ENCODE measurements at places on chromosomes 11 and 22.

GRCh38 chr11:111826322-111826950 is 44.9 kb downstream of the ALG9 start:
- DNase-seq, result no peak

DNA sequence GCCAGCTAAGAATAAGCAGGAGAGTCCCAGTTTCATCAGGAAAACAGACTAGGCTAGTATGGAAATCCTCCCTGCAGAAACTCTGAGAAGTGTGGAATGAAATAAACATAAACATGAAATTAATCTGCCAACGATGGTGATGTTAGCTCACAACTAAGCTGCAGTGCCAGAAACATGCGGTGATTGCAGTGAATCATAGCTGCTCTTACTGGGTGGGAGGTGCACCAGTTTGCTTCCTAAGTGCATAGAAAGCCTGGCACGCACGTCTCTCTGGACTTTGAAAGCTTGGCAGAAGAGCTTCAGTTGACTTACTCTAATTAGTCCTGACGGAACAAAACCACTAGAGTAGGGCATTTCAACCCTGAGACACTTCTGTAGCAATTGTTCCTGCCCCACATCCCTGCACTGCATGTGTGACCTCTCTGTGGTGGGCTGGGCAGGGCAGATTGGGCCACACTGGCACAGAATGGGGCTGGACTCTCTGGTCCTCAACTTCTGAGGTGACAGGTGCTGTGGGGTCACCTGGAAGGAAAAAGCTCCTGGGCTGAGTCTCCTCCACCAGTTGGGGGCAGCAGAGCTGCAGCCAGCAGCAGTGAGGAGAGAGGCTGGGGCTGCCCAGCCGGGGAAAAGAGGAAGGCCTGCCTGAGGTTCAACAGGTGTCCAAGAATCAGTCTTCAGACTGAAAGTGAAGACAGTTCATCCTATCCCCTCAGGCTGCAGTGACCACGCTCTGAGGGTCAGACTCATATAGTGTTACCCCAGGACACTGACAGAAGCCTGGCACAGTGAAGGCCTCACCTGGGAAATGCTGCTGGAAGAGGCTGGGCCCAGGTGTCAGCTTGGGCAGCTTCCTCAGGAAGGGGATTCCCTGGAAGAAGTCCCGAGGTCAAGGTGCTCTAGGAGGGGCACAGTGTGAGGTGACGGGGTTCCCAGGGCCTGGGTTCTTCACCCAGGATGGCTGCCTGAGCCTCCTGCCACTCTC is 40.5 kb downstream of the GGTLC2 start:
- no peak for DNase-seq

DNA sequence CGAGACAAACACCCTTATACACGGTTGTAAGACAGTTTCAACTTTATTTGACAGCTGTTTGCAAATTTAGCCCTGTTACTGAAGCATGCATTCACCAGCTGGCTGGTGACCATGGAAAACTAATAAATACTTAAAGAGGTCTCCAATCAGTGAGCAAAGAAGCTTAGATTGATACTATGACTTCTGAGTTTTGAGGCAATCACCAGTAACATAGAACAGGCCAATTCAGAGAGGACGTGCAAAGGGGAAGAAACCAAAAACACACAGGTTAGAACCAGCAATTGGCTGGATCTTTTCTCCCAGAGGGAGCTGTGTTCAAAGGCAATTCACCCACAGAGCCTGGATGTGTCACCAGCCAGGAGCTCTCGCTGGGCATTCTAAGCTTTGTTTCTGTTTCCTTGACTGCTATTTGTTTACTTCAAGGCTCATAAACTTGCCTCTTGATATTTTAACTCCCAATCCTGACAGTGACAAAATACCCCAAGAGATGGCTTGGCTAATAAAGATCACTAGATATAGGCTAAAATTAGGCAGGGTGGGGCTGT is 113.6 kb upstream of the MTMR2 start:
- no peak for DNase-seq

- no peak for DNase-seq
Measured at GRCh38 chr11:30239025-30239424, 8.2 kb downstream of the FSHB start.

DNA sequence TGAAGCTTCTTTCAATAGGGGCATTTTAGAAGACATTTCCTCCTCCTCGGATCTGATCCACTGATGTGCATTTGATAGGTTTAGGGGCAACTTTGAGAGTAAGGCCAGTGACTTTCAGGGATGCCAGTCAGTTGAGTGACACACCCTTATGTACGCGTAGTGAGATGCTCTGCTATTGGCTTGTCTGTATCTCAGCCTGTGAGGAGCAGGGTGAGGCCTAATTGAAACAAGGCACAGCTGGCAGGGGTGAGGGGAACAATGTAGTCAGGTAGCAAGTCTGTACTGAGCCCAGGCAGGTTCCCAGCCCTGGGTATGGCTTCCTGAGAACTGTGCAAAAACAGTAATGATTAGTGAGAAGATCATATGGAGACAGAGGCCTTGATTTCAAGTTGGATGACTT is 61.5 kb downstream of the STIM1 start:
- no peak for DNase-seq

- no peak for DNase-seq
Measured at GRCh38 chr11:5203366-5203765, 2.9 kb upstream of the OR51V1 start.

DNA sequence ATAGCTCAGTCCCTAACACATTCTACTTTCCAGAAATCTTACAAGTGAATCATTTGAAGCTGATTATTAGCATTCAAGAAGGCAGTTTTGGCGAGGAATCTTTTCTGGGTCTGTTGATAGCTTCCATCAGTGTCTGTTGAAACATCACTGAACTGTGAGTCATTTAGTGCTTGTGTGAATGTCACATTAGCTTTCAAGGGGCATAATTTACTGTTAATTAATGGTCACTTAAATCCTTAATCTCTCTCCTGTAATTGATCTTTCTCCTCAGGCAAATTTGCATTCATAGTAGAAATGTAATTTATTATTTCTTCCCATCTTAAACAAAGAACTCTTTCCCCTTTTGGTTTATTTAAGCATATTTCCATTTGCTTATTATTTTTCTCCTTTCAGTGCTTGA is 2.6 kb downstream of the HTR3B start:
- no peak for DNase-seq

DNA sequence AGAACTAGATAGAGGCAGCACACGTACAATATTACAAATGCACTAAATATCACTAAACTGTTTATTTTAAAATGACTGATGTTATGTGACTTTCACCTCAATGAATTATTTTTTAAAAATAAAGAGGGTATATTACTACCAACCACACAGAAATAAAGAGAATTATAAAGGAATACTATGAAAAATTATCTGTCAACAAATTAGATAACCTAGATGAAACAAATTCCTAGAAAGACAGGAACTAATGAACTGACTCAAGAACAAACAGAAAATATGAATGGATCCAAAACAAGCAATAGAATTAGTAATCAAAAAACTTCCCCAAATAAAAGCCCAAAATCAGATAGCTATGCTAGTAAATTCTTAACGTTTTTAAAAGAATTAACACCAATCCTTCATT is 10.3 kb downstream of the ZNF280B start:
- DNase-seq, result no peak

- no peak for DNase-seq
Measured at GRCh38 chr22:27251563-27251962, 550.0 kb downstream of the MN1 start.

DNA sequence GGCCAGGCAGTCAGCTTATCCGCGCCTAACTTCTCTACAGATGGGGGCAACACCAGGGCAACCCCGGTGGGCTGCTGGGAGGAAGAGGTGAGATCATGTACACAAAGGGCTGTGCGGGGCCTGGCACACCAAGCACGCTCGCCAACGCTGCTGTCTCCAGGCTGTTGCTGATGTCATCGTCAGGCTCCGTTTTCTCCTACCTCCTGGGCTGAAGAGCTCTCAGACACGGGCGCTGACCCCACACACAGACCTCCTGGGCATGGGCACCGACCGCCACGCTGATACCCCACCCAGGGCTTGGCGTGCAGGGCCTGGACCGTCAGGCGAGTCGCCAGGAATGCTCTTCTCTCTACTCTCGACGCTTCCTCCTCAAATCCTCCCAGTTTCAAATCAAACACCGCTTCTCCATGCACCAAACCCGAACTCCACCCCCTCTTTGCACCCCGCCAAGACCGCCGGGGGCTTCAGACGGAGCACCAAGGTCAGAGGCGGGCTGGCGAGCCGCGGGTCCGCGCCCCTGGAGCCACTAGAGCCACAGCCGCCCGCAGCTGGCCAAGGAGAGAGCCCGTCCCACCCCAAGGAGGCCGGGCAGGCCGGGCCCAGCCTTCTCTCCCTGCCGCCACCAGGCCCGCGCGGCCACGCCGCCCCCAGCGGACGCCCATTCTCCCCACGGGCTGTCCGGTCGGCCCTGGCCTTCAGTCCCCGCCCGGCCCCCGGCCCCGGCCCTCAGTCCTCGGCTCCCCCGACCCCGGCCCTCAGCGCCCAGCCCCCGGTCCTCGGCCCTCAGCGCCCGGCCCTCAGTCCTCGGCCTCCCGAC is 772 bp downstream of the SBF1 start:
- DNase-seq, result no peak

DNA sequence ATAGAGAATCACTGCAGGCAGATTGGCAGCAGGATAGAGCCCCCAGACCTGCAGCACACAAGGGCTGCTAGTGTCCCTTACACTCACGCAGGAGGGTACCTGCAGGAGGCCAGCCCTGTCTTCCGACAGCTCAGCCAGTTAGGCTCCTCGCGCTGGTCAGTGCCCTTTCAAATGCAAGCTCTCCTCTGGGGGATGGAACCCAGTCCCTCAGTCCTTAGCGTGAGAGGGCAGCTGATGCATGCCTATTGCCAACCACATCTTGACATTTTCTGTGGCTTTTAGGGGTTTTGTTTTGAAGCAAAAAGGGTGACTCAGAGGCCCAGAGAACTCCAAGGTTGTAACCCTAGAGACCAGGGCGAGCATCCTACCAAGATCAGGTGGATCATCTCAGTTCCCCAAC is 40.0 kb downstream of the WNT11 start:
- no peak for DNase-seq

DNA sequence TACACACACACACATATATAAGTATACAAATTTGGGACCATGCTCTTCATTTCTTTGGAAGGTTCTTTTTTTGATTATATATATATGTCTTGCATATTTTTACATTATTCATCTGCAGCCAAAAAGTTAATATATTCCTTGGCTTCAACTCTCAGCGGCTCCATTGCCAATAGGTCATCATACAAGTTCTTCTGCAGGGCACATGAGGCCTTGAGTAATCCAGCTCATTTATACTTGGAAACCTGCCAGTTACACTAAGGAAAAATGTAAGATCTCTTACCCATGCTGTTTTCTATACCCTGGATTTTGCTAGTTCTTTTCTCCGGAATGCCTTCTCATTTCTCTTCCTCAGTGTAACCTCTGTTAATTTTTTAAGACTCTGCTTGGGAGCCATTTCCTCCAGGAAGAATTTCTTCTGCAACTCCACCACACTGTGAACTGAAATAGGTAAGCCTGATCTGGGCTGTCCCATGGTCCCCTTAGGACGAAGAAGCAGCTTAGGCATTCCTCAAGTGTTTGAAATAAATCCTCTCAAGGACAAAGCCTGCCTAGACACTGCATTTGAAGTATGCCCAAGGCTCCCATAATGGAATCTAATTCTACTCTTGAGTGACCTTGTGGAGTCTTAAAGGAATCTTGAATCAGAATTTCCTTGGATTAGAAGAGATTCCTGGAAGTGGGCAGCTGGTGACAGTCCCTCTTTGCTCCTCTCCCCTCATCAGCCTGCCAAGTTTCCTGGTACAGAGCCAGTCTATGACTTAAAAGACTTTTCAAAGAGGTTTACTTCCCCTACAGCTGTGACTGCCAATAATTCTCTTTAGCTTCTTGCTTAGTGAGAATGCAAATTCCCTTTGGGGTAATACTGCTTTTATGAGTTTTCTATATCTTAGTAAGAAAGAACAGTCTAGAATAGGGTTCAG is 182.8 kb downstream of the C11orf87 start:
- DNase-seq, result no peak

GRCh38 chr11:100515087-100515486 is 172.0 kb upstream of the ARHGAP42 start:
- DNase-seq, result no peak

GRCh38 chr11:13012056-13012661 is 3.0 kb downstream of the RASSF10 start:
- no peak for DNase-seq

DNA sequence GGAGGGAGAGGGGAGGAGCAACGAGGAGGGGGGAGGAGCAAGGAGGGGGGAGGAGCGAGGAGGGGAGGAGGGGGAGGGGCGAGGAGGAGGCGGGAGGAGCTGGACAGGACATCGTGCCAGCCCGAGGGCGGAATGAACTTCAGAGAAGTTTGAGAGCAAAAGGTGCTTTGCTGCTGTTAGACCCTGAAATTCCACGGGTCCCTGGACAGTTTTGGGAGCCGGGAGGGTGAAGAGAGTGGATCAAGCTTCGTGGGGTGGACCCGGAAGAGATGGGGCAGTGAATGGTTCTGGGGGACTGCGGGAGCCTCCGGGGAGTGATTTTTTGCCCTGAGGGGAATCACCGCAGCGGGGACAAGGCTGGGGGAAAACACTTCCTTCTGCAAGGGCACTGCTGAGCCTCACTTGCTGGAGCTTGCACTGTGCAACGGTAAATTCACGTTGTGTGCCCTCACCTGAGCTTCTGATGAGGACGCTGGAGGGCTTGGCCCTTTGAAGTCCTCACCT is 10.7 kb upstream of the NLRP6 start:
- no peak for DNase-seq

DNA sequence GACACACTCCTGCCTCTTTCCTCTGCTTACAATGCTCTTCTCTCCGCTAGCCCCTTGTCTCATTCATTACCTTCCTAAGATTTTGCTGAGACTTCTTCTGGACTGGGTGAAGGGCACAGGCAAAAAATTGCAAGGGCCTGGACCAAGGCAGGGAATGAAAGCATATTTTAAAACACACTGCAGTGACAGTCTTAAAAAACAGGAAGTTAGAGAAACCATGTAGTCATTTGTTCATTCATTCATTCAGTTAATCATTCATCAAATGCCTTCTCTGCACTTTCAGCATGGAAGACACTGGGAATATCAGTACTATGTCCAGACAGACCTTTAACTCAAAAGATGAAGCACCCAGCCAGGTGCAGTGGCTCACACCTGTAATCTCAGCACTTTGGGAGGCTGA is 44.9 kb upstream of the SWAP70 start:
- no peak for DNase-seq

DNA sequence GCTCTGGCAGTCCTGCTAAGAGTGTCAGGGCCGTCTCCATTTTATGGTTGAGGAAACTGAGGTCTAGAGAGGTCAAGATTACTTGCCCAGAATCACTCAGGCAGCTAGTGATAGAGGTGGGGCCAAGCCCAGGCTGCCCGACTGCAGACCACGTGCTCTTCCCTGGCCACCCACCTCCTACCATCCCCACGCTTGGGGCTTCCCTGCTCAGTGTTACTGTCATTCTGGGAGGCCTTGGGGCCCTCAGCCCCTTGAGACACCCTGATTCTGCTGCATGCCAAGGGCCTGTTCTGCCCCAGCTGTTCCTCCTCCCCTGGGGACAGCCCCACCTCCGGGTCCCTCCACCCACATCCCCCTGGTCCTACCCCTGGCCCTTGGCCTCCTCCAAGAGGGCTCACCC is 17.2 kb upstream of the TAB1 start:
- no peak for DNase-seq

DNA sequence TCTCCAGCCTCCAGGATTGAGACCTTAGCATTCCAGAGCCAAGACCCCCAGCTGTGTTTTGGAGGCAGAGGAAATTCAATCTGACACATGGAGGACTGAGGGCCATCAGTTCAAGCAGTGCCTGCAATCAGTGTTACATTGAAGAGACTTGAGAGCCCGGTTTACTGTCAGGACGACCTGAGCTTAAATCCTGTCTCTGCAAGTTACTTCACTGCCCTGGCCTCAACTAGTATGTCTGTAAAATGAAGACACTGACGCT is 35.1 kb downstream of the TRIM29 start:
- DNase-seq, result no peak
